ENCODE measurements at places on chromosomes 13 and 19.

DNA sequence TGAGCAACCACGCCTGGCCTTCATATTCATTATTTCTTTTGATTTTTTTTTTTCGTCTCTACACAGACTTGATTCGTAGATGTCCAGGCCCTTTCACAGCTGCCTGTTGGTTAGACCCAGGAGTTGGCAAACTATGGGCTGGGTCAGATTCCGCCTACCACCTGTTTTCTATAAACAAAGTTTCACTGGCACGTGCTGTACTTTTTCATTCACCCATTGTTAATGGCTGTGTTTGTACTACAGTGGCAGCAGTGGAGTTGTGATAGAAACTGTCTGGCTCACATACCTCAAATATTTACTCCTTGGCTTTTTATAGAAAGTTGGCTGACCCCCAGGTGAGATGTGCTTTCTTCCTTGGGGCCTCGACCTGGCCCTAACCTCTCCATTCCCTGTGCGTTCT, 72.9 kb upstream of the TEX29 start:
- peak overlapping the region; percentile 26 for H3K27ac ChIP-seq
- H3K4me1 ChIP-seq: peaks cover 23% of the 10 kb centered on the region

DNA sequence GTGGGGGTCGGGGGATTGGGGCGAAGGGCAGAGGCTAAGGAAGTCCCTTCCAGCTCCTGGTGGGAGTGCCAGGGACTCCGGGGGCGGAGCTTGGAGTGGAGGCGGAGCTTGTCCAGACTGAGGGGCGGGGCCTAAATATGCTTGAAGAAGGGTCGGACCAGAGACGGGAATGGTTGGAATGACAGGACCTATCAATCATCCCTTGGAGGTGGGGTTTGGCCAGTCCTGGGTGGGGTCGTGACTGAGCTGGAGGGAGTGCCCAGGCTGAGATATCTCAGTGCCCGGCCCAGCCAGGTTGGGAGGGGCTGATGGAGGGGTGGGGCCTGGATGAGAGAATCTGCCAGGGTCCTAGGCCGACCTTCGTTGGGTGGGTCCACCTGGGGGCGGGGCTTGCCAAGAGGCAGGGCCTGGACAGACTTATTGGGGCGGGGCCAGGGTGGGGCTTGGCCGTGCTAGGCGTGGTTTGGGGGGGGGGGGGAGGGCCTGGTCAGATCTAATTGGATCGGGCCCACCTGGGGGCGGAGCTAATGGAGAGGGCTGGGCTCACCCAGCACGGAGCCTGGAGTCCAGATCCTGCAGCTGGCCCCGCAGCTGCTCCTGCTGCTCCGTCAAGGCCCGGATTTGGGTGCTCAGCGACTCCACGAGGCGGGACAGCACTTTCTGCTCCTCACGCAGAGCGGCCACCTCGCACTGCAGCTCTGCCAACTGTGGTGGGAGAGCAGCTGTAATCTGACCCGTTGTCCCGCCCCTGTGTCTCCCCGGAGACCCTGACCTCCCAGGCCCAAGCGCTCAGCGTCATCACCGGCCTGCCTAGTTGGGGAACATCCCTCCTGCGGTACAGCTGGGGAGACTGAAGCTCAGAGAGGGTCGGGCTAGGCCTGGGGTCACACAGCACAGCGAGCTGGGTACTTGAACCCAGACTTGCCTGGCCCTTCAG, 2.6 kb upstream of the WIZ start:
- H3K4me3 ChIP-seq: peak overlapping the region; percentile 75
- H3K4me1 ChIP-seq: peaks cover 13% of the 10 kb centered on the region
- no peak for DNase-seq
- H3K27ac ChIP-seq: peak overlapping the region; percentile 74
- peaks cover 51% of the 10 kb centered on the region for H3K27me3 ChIP-seq

- H3K27me3 ChIP-seq: no peaks in the 10 kb centered on the region
- H3K4me3 ChIP-seq: peak overlapping the region; percentile 85
- DNase-seq: peak; percentile 73
- H3K36me3 ChIP-seq: peaks cover 5% of the 10 kb centered on the region
- no peak overlapping the region for H3K27ac ChIP-seq
These were observed 2.6 kb downstream of the BBC3 start for GRCh38 chr19:47228168-47228936.

DNA sequence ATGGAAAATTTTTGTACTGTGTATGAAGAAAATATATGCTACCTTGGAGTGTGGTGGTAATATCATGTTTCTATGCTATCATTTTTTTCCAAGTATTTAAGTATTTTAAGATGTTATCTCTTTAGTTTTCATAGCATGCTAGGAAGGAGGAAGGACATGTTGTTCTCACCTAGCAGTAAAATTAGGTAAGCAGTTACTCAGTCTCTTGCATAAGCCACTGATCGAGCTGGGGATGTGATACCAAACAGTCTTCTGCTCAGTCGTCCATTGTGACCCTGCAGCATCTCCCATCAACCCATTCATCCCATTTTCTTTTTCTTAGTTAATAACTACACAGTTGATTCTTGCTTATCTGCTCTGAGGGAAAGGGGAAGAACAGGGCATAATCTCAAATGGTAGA, 130.6 kb downstream of the KLF5 start:
- H3K36me3 ChIP-seq: peaks cover 7% of the 10 kb centered on the region
- peaks cover 14% of the 10 kb centered on the region for H3K4me1 ChIP-seq
- no peak overlapping the region for H3K4me3 ChIP-seq
- no peaks in the 10 kb centered on the region for H3K27me3 ChIP-seq
- no peak for DNase-seq
- no peak overlapping the region for H3K27ac ChIP-seq

- no peak overlapping the region for H3K27ac ChIP-seq
- H3K4me1 ChIP-seq: peaks cover 10% of the 10 kb centered on the region
- DNase-seq: no peak
- H3K36me3 ChIP-seq: no peaks in the 10 kb centered on the region
These were observed 85.8 kb upstream of the ZNF536 start for GRCh38 chr19:30286378-30286777.

Data from type B pancreatic cell (in vitro differentiated cells).